ENCODE measurements at places on chromosomes 6 and 20. TPM values are rescaled to one million over a fixed set of nuclear protein-coding genes. Genes with fewer than 3 reads are reported as not detected.

Gene MOG
- total RNA-seq = 2.0 TPM

GRCh38 chr6:147128056-147128455 lies 76.2 kb upstream of the STXBP5 start:
- DNase-seq = no peak

DNA sequence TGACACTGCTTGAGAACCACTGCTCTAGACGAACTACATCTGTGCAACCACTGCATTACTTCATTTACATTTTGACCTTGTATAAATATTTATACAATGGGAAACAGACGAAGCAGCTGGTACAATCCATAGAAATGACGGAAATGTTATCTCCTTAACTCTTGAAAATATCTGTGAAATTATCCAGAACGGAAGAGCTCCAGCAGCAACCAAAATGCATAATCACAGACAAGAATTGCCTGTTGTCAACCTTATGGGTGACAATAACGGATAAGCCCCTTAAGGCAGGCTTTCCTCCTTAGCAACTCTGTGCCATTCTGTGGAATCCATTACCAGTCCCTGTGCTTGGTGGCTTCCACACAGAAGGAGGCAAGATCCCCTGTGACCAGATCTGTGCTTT lies 115.4 kb downstream of the DTNBP1 start:
- no peak for DNase-seq

Gene ZNF311
- total RNA-seq = 2.8 TPM
